ENCODE measurements at places on chromosomes 11 and 22.

DNA sequence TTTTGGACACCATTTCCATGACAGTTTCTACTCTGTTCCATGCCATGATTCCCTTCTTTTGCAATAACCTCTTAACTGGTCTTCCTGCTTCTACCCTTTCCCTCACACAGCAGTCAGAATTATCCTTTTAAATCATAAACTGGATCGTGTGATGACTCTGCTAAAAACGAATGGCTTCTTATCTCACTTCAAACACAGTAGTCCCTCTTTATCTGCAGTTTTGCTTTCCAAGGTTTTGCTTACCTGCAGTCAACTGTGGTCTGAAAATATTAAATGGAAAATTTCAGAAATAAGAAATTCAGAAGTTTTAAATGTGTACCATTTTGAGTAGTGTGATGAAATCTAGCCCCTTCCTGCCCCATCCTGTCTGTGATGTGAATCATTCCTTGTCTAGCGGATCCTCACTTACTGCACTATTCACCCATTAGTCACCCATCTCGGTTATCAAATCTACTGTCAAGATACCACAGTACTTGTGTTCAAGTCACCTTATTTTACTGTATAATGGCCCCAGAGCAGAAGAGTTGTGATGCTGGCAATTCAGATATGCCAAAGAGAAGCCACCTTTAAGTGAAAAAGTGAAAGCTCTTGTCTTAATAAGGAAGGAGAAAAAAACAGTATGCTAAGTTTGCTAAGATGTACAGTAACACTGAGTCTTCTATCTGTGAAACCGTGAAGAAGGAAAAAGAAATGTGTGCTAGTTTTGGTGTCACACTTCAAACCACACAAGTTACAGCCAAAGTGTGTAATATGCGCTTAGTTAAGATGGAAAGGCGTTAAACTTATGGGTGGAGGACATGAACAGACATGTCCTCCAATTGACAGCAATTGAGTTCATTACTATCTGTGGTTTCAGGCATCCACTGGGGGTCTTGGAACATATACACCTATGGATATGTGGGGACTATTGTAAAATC, 283.0 kb downstream of the DDX10 start:
- no peak for DNase-seq

- DNase-seq: no peak
Measured at GRCh38 chr22:50171319-50171964, 911 bp downstream of the PANX2 start.

- peak; percentile 14 for DNase-seq
Measured at GRCh38 chr11:110435780-110436717, 6.3 kb downstream of the FDX1 start.

GRCh38 chr22:28714043-28714628, 27.5 kb downstream of the CHEK2 start:
- DNase-seq: no peak

GRCh38 chr22:36769541-36770512, 6.1 kb downstream of the IFT27 start:
- no peak for DNase-seq

GRCh38 chr11:27293515-27294417, 69.2 kb downstream of the CCDC34 start:
- DNase-seq: no peak

GRCh38 chr11:66044757-66045156, 4.2 kb downstream of the GAL3ST3 start:
- no peak for DNase-seq

DNA sequence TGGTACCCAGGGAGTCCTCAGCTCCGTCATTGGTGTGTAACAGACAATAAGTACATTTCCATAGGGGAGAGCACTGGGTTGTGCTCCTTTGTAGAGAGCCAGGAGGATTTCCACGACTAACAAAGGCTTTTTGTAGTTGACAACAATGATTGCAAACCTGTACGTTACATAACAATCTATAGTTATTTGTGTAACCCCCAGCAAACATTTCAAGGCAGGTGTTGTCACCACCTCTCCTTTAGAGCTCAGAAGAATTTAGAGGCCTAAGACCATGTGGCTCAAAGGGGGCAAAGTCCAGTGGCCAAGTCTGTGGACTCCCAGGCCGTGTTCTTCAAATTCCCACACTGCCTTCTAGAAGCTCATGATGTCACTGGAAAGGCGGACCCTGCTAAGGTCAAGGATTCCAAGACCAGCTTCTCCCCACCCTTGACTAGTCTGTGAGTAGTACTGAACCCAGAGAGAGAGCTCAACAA, 15.8 kb downstream of the RPL27A start:
- DNase-seq: no peak

- peak; percentile 37 for DNase-seq
Measured at GRCh38 chr11:57514538-57515331, 767 bp downstream of the SLC43A1 start.

All from inflammatory macrophage treated with lipopolysaccharide for 1 hour (primary cell).